ENCODE measurements at places on chromosomes 5 and 9.
A peak's percentile ranks its signal among the peaks of the same experiment; 100 is the strongest.

GRCh38 chr5:166192696-166193095 lies 2098.7 kb upstream of the WWC1 start:
- no peak for DNase-seq

DNA sequence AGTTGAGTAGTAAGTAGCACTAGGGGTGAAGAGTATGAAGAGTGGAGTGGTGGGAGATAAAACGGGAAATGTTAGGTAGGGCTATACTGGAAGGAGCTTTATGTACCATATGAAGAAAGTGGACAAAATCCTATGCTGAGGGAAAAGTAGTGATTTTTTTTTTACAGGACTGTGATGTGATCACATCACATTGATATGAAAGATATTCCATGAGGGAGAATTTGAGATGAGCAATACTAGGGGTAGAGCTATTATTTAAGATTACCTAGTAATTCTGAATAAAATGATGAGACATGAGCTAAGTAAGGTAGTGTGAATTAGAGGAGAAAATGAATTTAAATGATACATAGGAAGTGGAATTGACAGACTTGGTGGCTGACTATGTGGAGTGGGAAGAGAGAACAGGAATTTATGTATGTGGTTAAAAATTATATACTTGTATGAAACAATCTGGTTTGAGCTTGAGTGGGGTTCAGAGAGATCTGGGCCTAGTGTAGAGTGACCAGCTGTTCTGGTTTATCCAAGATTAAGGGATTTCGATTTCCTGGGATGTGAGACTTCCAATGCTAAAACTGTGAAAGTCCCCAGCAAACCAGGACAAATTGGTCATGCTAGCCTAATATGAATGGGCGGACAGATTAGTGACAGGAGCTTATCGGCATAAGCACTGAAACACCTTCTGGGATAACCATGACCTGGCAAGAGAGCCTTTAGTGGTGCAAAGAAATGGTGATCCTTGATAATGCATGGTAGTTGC lies 29.3 kb upstream of the STOM start:
- no peak for DNase-seq

DNA sequence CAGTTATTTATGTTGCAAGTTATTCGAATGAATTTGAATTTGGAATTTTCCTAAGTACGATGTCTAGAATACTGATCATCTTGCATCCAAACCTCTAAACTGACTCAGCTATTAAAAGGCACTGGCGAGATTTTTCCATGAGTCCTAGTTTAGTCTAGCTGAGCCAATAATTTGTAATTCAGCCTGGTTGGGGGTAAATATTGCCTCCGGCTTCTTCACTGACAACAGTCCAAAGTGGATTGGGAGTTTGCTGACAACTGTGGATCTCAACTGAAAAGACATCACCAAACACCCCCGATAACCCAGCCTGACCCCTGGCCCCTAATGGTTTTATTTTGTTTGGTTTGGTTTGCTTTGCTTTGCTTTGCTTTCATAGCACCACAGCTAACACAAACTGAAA lies 189.8 kb upstream of the DAPK1 start:
- DNase-seq: no peak

DNA sequence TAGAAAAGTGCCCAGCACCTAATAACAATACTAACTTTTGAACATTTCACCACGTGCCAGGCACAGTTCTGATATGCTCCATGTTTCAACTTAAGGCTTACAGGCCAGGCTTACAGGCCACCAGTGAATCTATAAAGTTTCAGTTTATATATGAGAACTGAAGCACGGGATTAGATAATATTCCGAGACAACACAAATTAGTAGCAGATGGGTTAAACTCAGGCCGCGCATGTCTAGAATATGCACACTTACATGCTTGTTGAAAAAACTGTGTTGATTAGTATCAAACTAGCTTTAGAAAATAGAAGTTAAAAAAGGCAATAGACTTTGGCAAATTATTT lies 587.9 kb downstream of the MTRR start:
- no peak for DNase-seq

- no peak for DNase-seq
These were observed 181.5 kb upstream of the PIK3R1 start for GRCh38 chr5:68033961-68034571.

- DNase-seq: no peak
These were observed 92.2 kb upstream of the MOCS2 start for GRCh38 chr5:53201746-53202145.

GRCh38 chr9:134972140-134972539 lies 54.4 kb upstream of the FCN1 start:
- DNase-seq: no peak

DNA sequence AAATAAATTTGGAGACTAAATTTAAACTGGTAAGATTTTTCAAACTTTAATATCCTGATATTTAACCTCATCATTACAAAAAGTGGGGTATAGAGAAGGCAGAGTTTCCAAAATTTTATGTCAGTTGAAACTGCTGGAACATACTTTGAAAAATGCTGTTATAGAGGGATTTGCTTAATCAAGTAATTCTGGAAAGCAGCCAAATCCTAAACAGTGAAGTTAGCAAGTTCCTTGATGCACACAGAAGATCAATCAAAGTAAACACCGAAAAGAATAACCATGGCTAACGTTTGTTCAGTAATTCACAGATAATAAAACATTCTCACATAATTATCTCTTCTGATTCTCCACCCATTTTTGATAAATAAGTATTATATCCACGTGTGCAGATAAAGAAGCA lies 8.1 kb upstream of the PRR16 start:
- no peak for DNase-seq

GRCh38 chr5:10352430-10353240 lies 860 bp upstream of the MARCHF6 start:
- DNase-seq: no peak

- DNase-seq: no peak
These were observed 48.2 kb downstream of the RASGEF1C start for GRCh38 chr5:180160789-180161188.

GRCh38 chr5:170622933-170623332 lies 119.1 kb downstream of the KCNIP1 start:
- DNase-seq: no peak

DNA sequence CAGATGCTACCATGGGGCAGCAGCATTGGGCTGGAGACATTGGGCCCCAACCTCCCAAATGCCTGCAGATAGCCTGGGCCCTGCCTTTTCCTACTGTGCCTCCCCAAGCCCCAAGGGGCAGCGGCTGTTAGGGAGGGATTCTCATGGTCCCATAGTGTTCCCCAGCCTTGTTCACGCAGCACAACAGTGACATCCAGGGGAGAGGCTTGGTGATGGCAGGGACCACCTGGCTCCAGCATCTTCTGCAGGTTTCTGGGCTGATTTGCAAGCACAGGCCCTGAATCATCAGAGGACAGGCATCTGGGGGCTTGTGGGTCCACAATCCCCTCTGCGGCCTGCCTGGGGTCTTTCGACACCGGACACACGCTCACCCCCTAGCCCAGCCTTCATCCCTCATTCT lies 354.6 kb downstream of the SLIT3 start:
- DNase-seq: no peak

DNA sequence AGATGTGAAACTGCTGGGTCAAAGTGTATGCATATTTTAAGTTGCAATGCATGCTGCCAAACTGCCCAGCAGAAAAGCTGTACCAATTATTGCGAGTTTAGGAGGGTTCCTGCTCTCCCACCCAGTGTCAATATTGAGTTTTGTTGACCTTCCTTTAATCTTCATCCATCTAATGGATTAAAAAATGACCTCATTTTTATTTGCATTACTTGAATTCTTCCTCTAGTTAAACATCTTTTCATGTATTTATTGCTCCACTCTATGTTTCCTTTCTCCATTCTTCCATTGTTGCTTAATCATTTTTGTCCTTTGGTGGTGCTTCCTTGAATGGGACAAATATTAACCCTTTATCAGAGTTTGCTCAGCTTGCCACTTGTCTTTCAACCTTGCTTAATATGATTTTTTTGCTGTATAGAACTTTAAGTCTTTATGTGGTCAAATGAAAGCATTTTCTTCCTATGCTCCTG lies 32.4 kb downstream of the TLE1 start:
- no peak for DNase-seq

- peak; percentile 42 for DNase-seq
These were observed 2.0 kb downstream of the EIF4EBP3 start for GRCh38 chr5:140549237-140550144.

- peak; percentile 51 for DNase-seq
These were observed 41.4 kb upstream of the IL7R start for GRCh38 chr5:35815089-35815936.

DNA sequence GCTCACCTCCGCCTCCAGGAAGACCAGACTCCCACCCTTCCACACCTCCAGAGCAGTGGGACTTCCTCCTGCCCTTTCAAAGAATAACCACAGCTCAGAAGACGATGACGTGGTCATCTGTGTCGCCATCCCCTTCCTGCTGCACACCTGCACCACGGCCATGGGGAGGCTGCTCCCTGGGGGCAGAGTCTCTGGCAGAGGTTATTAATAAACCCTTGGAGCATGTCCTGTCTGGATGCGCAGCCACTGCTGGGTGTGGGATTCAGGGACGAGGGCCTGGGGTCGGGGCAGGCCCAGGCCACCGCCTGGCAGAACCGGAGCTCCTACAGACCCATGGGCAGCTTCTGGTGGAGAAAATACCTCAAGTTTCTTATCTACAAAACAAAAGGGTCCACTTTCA lies 5.0 kb downstream of the PAEP start:
- no peak for DNase-seq

- DNase-seq: no peak
These were observed 617 bp upstream of the PTPRD start for GRCh38 chr9:10613419-10613818.

DNA sequence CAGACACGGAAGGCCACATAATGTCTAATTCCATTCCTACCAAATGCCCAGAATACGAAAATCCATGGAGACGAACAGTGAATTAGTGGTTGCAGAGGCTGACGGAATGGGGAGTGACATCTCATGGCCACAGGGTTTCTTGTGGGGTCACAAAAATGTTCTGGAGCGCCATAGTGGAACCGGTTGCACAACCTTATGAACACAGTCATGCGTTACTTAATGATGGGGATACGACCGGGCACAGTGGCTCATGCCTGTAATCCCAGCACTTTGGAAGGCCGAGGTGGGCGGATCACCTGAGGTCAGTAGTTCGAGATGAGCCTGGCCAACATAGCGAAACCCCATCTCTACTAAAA lies 26.0 kb upstream of the TTLL11 start:
- no peak for DNase-seq

- DNase-seq: no peak
These were observed 138.8 kb upstream of the NR4A3 start for GRCh38 chr9:99682870-99683269.

GRCh38 chr5:154038261-154038706 lies 426 bp downstream of the FAM114A2 start:
- DNase-seq: peak; percentile 38

DNA sequence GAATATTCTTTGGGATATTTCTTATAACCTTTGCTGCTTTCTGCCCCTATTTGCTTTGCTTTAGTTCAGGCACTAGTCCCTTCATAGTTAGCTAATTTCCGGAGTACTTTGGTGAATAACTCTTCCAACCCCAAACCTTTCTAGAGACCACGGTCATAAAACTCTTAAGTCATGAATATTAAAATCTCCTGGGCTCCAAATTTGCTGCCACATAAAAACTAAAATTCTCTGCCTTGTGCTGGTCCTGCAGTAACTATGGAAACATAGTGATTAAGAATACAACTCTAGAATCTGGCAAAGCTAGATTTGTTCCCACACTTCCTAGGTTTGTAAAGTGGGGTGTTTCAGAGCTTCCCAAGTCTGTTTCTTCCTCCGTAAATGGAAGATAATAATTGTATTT lies 10.0 kb upstream of the ACTBL2 start:
- no peak for DNase-seq

- no peak for DNase-seq
These were observed 39.4 kb downstream of the TNFAIP8 start for GRCh38 chr5:119395080-119395836.

DNA sequence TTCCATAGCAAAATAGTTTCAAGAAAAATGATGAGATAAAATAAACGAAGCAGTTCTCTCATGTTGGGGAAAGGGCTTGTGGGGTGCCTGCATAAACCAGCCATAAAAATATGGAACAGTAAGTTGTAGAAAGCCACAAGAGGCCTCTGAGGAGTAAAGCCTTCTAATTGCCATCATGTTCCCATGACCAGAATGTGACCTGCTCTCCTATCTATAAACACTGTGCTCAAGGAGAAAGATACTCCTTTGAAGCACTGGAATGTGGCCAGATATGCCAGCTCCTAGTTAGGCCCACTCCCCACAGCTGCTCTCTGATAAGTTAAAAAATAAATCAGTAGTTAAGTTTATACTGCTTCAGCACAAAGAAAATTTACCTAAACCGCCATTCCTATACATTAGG lies 65.8 kb downstream of the SETX start:
- no peak for DNase-seq

All from CD4-positive, alpha-beta T cell treated with Interleukin-6 for 4 hours (primary cell).